ENCODE measurements at places on chromosomes 12 and 14. TPM values are rescaled to one million over a fixed set of nuclear protein-coding genes. Genes with fewer than 3 reads are reported as not detected.

TSHR gene
- total RNA-seq = not detected

GRCh38 chr12:102167821-102168604 lies 29.6 kb downstream of the PMCH start:
- DNase-seq = no peak

CFAP54 gene
- total RNA-seq = 1.8 TPM

- peak; percentile 67 for DNase-seq
Measured at GRCh38 chr12:106309671-106310505, 7.4 kb downstream of the TCP11L2 start.

PMCH gene
- total RNA-seq = not detected

GPX2 gene
- not detected for total RNA-seq

INTS13 gene
- total RNA-seq = 44.3 TPM

GRCh38 chr12:49092086-49092815 lies 2.4 kb downstream of the DHH start:
- DNase-seq = peak; percentile 62

HSPB8 gene
- total RNA-seq = 16.3 TPM

GRCh38 chr12:2745655-2746054 lies 49.1 kb upstream of the FKBP4 start:
- no peak for DNase-seq

SPIC gene
- not detected for total RNA-seq

DNA sequence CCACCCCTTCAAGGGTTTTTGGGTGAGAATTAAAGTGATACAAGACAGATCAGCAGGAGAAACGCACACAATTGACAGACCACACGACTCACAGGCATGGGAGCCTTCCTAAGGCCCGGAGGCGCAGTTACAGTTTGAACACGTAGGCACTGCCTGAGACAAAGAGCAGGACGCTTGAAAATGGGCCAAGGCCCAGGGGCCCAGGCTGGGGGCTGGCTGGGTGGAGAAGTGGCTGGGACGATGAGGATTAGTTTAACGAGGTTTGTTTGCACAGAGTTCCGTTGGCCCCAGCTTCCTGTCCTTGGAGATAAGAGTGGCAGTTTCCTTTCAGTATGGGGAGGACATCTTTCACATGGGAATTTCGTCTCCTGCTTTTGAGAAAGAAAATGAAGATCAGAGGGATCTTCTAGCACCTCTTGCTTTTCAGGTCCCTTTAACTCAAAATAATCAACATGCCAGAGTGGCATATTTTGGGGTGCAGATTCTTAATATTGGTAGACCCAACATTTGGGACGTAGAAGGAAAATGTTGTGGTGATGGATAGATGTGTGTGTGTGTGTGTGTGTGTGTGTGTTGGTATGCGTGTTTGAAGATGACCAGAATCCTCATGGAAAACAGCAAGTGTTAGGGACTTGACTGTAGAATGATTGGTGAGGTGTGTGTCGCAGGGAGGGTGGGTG lies 44.6 kb downstream of the DLK1 start:
- DNase-seq = no peak

SCN8A gene
- 6.4 TPM for total RNA-seq

GRCh38 chr14:52987514-52987913 lies 36.7 kb upstream of the FERMT2 start:
- no peak for DNase-seq

CCT2 gene
- total RNA-seq = 215 TPM

CLMN gene
- 2.8 TPM for total RNA-seq

DNA sequence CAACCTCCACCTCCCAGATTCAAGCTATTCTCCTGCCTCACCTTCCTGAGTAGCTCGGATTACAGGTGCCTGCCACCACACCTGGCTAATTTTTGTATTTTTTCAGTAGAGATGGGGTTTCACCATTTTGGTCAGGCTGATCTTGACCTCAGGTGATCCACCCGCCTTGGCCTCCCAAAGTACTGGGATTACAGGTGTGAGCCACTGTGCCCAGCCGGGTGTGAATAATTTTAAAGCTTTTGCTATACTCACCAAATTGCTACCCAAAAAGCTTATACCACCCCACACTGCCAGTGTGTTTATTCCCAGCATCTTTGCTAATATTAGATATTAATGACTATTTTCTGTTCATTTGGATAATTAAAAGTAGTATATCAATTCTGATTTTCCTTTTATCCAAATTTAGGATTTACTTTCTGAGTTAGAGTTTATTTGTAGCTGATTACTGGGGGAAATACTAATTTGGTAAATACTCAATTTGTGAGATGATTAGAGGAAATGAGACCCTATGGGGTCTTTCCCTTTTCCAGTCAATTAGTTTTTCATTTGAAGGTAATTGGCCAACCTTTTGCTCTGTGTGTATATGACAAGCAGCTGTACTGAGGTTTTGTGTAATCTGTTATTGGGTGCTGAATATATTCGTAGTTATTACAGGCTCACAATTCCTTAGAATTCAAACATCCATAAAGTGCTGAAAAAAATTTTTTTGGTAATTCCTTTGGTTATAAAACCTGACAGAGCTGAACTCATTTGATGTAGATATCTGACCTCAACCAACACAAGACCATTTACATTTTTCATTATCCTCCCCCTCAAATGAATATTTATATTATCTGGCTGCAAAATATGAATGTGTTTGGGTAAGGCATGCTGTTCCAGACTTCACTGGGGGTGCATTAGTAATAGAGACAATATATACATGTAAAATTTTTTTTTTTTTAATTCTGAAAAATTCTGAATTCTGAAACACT lies 73.6 kb downstream of the ANO6 start:
- no peak for DNase-seq
